Stimulated activated CD4-positive, alpha-beta T cell treated with anti-CD3 and anti-CD28 coated beads, Interleukin-12 subunit alpha, Interleukin-12 subunit beta, amount 100 ng/mL, for 48 hours (primary cell): ENCODE measurements at places on chromosomes 16 and 17.

GRCh38 chr17:44908761-44909326 lies 6.5 kb downstream of the GFAP start:
- no peak for DNase-seq

GRCh38 chr17:60147553-60148223 lies 2.1 kb upstream of the CA4 start:
- DNase-seq: no peak

- DNase-seq: no peak
These were observed 3.8 kb upstream of the NOS2 start for GRCh38 chr17:27804113-27804512.

DNA sequence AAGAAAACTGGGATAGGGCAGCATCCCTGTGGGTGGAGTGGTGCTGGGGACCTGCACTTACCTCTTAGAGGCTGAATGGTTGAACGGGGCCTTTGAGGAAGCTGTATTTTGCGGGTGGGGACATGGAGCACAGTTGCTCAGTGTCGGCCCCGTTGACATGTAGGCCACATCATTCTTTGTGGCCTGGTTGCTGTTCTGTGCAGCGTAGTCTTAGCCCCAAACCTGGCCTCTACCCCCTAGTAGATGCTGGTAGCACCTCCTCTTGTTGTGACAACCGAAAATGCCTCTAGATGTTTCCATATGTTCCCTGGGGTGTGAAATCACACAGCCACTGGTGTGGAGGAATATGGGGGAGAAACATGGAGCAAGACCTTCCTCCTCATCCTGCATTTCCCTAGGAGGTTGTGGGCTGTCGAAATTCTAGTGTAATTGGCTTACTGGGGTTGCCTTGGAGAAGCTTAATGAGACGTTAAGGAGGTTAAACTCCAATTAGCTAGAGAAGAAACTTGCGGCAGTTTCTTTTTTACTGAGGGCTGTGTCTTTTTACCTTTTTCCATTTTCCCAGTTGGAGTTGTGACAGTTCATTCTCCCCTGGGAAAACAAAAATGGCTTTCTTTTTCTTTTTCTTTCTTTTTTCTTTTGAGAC lies 9.4 kb downstream of the ABCC1 start:
- no peak for DNase-seq

DNA sequence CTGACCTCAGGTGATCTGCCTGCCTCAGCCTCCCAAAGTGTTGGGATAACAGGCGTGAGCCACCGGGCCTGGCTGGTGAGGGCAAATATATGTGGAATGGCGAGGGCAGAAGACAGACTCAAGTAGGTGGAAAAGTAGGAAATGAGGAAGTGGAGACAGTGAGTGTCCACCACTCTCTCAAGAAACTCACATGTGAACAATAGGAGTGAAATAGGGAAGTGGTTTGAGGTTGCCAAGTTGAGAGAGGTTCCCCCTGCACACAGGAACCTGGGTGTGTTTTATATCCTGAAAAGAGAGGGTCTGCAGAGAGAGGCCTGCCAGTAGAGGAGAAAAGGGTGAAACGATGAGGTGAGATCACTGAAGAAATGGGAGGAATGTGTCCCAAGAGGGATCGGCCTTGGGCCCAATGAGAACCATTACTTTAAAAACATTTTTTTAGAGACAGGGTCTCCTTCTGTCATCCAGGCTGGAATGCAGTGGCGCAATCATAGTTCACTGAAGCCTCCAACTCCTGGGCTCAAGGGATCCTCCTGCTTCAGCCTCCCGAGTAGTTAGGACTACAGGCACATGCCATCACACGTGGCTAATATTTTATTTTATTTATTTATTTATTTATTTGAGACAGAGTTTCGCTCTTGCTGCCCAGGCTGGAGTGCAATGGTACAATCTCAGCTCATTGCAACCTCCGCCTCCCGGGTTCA lies 17.1 kb upstream of the CORO1A start:
- no peak for DNase-seq

DNA sequence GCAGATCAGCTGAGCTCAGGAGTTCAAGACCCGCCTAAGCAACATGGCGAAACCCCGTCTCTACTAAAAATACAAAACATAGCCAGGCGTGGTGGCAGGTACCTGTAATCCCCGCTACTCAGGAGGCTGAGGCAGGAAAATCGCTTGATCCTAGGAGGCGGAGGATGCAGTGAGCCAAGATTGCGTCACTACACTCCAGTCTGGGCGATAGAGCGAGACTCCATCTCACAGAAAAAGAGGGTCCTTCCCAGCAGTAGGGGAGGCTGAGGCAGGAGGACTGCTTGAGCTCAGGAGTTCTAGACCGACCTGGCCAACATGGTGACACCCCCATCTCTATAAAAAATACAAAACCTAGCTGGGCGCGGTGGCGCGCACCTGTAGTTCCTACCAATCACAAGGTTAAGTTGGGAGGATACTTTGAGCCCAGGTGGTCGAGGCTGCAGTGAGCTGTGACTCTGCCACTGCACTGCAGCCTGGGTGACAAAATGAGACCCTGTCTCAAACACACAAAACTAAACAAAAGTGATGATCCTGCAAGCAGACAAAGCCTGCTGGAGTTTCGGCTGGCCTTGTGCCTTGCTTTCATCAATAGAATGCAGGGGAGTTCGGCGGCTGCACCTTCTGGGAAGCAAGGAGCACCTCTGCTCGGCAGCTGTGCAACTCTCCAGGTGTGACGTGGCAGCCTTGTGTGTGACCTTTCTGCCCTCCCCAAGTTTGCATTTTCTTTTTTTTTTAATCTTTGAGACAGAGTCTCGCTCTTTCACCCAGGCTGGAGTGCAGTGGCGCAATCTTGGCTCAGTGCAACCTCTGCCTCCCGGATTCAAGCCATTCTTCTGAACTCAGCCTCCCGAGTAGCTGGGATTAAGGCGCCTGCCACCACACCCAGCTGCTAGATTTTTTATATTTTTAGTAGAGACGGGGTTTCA lies 12.4 kb upstream of the YWHAE start:
- no peak for DNase-seq

DNA sequence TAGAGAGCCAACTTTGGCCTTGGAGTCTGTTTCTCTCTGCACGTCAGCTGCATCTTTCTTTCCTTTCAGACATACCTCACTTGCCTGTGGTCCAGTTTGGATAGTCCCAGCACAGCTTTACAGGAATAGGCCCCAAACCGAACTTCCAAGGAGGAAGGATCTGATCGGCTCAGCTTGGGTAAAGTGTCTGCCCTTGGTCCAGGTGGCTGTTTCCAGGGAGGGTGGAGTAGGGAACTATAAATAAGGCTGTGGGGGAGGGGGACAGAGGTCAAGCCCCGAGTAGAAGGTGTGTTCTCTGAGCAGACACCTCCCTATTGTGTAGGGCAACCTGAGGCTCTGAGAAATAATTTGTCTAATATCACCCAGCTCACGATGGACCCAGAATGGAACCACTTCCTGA lies 29.2 kb upstream of the NKD1 start:
- DNase-seq: no peak

DNA sequence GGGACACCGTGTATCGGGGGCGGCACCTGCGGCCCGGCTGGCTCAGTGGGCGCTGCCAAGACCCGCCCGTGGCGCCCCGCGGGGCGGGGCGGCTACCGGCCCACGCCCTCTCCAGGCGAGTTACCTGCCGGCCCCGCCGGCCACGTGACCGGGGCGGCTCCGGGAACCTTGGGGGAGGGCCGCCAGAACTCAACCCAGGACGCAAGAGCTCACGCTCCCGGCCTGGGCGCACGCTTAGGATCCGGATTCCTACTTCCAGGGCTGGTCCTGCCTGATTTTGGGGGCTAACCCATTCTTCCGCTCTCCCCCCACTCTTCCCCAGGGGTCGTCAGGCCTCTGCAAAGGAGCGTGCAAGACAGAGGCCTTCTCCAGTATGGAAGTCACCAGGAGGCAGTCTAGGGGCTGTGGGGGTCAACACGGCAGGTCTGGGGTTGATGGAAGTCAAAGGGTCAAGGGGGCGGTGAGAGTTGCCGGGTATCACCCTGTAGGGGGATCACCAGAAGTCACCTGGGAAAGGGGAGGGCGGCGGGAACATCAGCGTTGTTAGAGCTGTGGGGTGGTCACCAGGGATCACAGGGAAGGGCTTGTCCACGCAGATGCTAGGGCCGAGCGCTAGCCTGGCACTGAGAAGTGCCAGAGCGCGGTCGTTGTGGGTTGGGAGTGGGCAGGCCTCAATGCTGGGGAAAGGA lies 354 bp upstream of the ESRP2 start:
- DNase-seq: no peak

GRCh38 chr17:61157246-61157886 lies 242.3 kb upstream of the TBX2 start:
- DNase-seq: no peak

DNA sequence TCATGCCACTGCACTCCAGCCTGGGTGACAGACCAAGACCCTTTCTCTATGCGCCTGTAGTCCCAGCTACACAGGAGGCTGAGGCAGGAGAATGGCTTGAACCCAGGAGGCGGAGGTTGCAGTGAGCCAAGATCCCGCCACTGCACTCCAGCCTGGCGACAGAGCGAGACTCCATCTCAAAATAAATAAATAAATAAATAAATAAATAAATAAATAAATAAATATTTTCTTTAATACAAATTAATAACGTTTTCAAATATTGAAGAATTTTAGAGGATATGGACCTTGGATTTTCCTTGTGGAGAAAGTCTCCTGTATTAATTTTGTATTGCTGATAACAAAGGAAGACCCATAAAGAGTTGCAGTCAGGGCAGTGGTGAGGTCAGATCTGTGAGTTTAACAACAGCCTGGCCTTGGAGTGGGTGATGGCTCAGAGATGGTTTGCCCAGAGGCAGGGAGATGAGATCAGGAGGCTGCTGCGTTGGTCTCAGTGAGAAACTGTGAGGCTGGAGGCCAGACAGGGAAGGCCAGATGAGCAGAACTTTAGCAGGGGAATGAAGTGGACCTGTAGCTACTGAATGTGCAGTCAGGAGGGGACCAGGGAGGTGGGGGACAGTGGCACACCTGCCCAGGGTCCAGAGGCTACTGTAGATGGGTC lies 4.4 kb upstream of the ASGR1 start:
- no peak for DNase-seq

GRCh38 chr16:72590151-72590937 lies 418.4 kb upstream of the PMFBP1 start:
- no peak for DNase-seq

GRCh38 chr17:44267818-44268490 lies at the start of gene SLC4A1:
SLC4A1 (minus strand) TSS chr17:44268135; CDS start chr17:44262866, 5,269 bp downstream.
- no peak for DNase-seq

DNA sequence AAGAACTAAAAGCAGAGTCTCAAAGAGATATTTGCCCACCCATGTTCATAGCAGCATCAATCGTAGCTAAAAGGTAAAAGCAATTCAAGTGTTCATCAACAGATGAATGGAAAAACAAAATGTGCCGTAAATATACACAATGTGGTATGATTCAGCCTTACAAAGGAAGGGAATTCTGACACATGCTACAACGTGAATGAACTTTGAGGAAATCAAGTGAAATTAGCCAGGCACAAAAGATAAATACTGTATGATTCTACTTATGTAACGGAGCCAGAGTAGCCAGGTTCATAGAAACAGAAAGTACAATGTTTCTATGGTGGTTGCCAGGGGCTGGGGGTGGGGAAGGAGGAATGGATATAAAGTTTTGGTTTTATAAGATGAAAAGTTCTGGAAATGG lies 57.8 kb upstream of the IL34 start:
- no peak for DNase-seq

- DNase-seq: no peak
These were observed 204.7 kb downstream of the HS3ST4 start for GRCh38 chr16:25896411-25896810.

- no peak for DNase-seq
These were observed 583.6 kb upstream of the CDH5 start for GRCh38 chr16:65782611-65783600.

DNA sequence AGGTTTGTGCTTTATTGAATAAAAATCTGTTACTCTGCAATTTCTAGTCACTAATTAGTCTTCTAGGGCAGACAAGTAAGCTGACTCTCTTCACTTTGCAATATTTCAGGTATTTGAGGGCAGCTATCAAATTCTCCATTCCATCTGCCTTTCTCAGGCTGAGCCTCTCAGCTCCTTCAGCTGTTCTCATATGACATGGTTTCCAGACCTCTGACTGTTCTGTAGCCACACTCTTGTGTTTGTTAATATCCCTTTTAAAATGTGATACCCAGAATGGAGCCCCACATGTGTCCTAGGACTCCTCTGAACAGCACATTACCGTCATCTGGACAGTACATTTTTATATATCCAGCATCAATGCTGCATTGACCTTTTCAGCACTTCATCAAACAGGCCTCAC lies 46.1 kb upstream of the MTMR4 start:
- no peak for DNase-seq
